M059J (cell line): ENCODE measurements at places on chromosomes 16 and 17. TPM values are rescaled to one million over a fixed set of nuclear protein-coding genes. Genes with fewer than 3 reads are reported as not detected.
A peak's percentile ranks its signal among the peaks of the same experiment; 100 is the strongest.

The MYO1D gene
- 0.07 and 1.8 TPM in 2 replicates for total RNA-seq

The MYCBPAP gene
- total RNA-seq, result 0.12 TPM in 1 of 2 replicates, not detected in the other

DNA sequence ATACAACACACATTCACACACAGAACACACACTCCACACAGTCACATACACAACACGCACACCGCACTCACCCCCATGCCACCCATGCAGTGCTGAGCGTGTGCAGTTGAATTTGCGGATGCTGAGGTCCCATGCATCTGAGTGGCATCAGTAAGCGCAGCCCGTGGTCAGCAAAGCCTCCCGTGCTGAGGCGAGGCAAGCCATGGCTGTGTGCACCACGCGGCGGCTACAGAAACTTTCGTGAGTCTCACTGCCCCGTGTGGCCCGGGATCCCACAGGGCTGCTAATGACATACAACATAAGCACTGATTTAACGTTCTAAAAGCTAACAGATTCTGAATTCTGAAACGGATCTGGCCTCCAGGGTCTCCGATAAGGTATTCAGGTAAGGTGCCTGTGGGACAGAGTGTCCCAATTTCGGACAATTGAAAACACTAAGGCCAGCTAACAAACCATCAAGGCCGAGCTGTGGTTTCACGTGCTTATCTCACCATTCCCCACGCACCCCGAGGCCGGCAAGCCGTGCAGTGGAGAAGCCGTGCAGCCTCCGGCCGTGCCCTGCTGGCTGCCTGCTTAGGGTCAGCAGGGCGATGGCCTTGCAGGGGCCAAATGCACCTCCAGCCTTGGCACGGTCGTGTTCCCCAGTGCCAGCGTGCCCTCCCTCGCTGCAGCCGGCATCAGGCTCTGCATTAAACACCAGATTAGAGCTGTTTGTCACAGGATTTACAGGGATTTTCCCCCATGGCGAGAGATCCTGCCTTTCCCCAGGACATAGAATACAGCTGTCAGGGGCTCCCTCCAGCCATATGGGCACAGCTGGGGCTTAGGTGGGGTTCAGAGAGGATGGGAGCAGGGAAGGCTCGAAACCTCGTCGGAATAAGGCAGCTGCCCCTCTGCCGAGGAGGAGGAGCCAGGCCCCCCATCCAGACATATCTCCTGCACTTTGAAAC is 191.7 kb downstream of the C16orf95 start:
- no peak for DNase-seq

The TNS4 gene
- 0.10 TPM in 1 of 2 replicates, not detected in the other for total RNA-seq

The GNPTG gene
- total RNA-seq, result 43.8 and 50.1 TPM in 2 replicates

DNA sequence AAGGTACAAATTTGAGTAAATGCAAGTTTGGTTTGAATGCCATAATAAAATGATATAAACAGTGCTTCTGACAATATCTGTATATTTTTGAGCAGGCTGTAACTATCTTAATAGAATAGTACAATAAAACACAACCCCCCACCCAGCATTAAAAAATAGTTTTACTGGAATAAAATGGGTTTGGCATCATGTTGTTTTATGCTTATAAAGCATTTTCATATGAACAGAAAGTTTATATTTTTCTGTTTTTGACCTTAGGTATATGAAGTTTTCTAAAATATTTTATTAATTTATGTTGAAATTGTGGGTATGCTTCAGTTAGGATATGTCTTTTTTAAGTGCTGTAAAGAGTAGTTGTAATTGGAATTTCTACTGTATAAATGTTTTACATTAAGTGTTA is 57.2 kb upstream of the RHBDL3 start:
- DNase-seq, result no peak

- DNase-seq, result no peak
These were observed 24.7 kb downstream of the NSMCE1 start for GRCh38 chr16:27243725-27244362.

The HNF1B gene
- not detected in 2 replicates for total RNA-seq

DNA sequence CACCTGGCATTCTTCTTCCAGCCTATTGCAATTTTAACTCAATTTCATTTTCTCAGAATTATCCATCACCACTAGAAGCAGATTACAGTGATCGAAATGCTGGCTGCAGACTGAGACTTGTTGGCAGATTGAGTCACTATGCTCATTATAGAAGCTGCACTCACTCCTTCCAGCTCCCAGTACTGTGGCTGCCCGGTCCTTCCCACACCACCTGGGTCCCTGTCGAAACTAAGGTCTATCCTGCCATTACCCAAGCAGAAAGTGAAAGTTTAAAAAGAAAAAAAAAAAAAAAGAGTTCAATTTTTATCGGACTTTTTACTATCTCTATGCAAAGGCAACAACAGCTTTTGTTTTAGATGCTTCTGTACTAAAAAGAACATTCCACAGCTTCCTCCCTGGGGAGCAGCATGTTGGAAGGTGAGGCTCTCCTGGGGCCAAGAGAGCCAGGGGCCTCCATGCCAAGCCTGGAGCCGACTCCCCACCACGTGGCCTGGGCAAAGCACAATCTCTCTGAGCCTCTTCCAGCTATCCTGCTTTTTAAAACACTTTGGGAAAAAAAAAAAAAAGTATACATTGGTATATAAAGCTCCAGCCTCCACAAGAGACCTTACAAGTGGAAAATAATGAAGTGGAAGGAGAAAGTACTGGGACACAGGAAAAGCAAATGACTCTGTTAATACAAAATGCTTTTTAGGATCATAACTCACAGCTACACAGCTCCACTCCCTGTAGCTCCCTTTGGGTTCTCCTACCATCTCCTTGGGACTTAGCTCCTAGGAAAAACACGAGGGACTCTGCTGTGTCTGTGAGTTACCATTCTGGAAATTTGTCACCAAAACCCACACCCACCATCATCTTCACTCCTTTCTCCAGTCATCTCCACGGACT is 77.8 kb downstream of the USP31 start:
- no peak for DNase-seq

DNA sequence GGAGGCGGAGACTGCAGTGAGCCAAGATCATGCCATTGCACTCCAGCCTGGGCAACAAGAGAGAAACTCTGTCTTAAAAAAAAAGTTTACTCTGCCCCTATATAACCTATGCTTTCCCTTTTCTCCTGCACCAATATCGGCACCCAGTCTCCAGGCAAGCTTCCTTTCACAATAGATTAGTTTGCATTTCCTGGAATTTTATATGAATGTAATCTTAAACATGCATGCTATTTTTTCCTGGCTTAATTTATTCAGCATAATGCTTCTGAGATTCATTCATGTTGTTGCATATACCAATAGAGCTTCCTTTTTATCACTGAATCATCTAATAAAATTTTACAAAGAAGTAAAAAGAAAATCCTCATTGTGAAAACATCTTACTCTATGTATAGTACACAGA is 59.4 kb downstream of the USP32 start:
- DNase-seq, result no peak

- no peak for DNase-seq
These were observed 121.4 kb downstream of the ZNF778 start for GRCh38 chr16:89338863-89339262.

The EXOC3L1 gene
- 0.54 and 1.4 TPM in 2 replicates for total RNA-seq

DNA sequence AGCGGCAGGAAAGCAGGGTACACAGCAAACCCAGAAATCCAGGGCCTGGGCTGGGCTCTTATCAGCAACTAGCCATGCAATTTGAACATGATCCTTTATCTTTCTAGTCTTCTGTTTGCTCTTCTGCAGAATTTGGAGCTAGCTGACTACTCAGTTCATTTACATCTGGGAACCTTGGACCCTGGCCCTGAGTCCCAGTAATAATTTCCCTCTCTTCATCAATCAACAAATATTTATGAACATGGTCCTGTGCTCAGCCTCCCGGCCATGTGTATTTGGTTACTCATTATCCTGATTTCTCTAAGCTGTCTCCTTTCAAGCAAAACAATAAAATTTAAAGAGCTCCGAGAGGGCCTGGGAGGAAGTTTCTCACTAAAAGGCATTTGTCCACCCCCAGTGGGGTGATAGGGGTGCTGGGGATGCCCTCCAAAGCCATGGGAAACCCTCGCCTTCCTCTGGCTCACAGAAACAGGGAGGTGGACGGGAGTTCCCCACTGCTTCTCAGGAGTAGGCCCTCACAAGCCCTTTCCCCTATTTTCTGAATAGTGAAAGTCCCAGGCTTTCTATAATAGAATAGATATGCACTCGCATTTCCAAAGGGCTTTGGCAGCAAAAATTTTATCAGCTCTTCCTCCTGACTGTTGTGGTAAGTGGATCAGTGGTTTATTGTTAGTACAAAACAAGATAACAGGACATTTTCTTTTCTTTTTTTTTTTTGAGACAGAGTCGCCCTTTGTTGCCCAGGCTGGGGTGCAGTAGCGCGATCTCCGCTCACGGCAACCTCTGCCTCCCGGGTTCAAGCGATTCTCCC is 6.9 kb upstream of the WDR59 start:
- DNase-seq, result no peak

DNA sequence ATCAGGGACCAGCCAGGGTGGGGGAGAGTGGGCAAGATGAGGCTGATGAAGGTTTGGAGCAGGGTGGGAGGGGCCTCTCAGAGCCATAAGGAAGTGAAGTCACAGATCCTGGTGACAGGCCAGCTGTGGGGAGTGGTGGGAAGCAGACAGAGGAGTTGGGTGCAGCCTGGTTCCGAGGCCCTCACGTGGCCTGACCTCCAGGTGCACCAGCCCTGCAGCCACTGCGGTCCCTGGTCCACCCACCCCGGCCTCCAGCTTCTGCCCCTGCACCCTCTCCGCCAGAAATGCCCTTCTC is 3.9 kb upstream of the ZFPM1 start:
- DNase-seq, result peak; percentile 20

GRCh38 chr16:85570735-85571562 is 42.2 kb upstream of the GSE1 start:
- no peak for DNase-seq

- DNase-seq, result no peak
These were observed 791 bp upstream of the PLD6 start for GRCh38 chr17:17206913-17207335.

- DNase-seq, result no peak
These were observed 96.6 kb downstream of the ZNF18 start for GRCh38 chr17:11900655-11901054.

DNA sequence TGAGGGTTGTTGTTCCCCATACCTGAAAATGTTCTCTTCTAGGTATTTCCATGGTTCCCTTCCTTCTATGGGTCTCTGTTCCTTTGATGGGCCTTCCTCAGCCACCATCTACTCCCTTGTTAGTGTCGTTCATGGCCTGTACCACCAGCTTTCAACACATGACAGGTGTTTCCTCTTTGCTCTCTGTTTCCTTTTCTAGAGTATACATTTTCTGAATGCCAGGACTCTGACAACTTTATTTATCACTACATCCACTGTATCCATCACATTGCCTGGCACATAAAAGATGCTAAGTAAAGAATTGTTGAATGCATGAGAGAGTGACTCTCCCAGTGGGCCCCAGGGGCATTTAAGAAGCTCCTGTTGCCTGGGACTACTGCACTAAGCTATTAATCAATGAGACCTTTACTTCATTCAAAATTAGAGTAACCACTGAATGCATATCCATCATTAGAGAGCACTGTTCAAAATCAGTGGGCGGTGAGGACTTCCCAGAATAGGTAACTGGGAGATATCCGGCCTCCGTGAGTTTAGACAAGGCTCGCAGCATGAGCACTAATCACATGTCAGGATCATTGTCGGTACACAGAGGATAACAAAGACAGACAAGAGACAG is 255.0 kb downstream of the CBLN1 start:
- DNase-seq, result no peak

- peak; percentile 57 for DNase-seq
These were observed 96.1 kb upstream of the CDH5 start for GRCh38 chr16:66270333-66270927.

- no peak for DNase-seq
These were observed 11.8 kb upstream of the WSB1 start for GRCh38 chr17:27282054-27282551.

DNA sequence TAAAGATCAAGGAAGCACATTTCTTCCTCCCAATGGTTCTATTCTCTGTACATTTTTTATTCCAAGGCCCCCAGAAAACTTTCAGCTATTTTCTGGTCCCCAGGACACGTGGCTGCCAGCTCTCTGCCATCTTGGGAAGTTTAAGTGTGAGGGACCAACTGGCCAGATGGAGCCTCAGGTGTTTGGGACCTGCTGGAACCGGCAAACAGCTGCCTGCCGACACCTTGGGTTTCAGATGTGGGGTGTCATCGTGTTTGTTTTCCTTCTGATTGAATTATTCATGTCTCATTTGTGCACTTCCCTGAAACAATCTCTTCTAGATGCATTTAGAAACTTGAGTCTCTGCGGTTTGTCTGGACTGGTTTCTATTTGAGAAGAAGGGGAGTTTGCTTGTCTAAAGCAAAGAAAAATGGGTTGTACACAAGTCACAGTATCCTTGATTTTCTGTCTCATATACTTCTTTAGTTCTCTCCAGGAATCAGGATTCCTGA is 386.5 kb downstream of the SLC39A11 start:
- DNase-seq, result no peak

The LCAT gene
- 4.6 and 5.2 TPM in 2 replicates for total RNA-seq

DNA sequence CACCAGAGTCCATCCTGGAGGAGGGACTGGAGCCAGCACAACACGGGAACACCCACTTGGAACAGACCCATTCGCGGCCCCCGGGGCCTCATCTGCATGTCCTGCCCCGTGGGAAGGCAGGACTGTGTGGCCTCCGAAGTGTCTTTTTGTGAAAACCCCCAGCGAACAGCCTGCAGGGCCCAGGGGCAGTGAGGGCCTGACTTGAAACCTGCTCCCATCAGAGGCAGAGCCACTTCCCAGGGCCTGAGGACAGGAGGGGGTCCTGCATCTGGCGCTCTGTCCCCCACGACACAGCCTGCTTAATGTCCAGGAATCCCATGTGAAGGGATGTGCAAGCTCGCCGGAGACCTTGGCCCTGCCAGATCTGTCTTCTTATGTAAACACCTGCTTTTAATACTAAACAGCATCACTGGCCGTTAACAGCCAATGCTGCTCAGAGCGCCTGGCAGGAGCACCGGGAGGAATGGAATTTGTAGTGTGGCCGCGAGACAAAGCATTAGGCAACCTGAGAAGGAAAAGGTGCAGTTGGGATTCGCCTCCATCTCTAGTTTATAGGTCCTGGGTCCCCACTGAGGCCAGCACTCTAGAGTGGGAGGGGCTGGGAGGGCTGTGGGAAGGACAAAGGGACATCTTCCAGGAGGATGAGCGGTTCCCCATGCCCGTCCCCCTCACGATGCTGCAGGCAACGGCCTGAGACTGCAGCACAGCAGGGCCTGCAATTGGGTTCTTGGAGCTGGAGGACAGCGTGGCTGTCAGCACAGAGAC is 9.6 kb upstream of the EVPL start:
- no peak for DNase-seq

GRCh38 chr16:14548933-14549788 is 80.9 kb downstream of the PARN start:
- no peak for DNase-seq

DNA sequence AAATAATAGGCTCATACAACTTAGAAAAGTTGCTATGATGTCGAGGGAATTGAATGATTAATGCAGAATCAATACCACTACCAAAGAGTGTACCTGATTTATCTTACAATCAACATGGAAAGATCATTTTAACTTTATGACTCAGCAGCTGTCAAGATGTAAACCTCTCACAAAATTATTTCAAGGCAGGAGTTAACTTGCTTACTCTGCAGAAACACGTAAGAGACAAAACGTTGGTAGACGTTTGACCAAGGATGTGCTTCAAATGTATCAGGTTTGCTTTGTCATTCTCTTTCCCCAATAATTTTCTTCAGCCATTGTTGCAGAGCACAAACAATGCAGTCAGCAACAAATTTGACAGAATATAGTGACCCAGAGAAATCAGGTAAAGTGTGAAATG is 415.8 kb upstream of the KIF2B start:
- no peak for DNase-seq

- no peak for DNase-seq
These were observed 32.5 kb upstream of the ENDOV start for GRCh38 chr17:80382446-80382845.

GRCh38 chr17:60959696-60960095 is 282.0 kb downstream of the BCAS3 start:
- peak; percentile 57 for DNase-seq
